ENCODE measurements at places on chromosomes 16 and 17.

GRCh38 chr17:1398028-1398427 is 2.0 kb downstream of the YWHAE start:
- no peak for DNase-seq

DNA sequence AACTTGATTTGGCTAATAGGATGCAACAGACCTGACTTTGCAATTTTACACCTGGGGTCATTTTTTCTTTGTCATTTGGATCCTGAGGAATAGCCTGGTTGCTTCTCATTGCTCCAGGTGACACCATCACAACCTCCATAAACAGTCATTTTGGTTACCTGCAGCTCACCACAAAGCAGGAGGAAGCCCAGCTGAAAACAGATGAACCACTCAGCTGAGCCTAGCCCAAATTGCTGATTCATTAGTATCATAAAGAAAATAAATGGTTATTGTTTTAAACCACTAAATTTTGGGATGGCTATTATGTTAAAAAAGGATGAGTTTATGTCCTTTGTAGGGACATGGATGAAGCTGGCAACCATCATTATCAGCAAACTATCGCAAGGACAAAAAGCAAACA is 841.0 kb upstream of the EEF2KMT start:
- DNase-seq, result no peak

GRCh38 chr17:32869345-32870026 is 7.4 kb downstream of the MYO1D start:
- DNase-seq, result peak; percentile 11

- no peak for DNase-seq
These were observed 39.6 kb downstream of the CYLD start for GRCh38 chr16:50781518-50781917.

DNA sequence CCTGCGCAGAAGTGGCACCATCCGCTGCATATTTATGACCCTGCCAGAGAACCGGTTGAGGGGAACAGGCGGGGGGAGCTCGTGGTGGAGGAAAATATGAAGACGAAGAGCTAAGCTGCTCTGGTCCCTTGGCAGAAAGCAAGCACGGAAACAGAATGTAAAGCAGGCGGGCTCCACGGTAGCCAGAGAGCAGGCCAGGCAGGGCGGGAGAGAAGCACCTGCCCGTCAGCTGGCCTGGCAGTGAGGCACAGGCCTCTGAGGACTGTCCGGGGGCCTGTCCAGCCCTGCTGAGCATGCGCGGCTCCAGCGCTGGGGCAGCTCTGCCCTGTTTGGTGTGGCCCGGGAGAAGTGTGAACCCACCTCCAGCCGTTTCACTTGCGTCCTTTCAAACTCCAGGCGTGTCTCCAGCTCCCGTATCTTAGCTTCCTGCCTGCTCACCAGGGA is 46.7 kb downstream of the PIPOX start:
- no peak for DNase-seq

DNA sequence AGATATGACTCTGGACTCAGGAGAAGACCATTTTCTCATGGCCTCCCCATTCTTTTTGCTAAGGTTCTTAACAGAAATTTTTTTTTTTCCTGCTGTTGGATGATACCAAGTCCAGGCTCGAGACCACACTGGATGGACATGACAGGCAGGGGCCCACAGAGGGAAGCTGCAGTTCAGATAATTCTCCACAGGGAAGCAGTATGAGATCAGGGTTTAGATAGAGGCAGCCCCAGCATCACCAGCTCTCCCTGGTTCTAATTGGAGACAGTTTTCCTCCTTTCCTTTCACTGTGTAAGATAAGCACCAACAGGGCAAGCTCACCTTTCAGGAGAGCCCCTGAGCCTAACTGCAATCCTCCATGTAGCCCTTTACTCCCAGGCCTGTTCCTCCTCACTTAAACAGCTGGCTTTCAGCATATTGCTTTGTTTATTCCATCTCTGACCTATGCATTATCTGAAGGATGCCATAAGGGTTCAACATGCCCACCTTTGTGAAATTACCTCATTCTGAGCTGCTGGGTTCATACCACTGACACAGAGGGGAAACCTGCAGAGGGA is 108.1 kb downstream of the SNX11 start:
- peak; percentile 50 for DNase-seq

- peak; percentile 48 for DNase-seq
These were observed 113.0 kb downstream of the COPRS start for GRCh38 chr17:31745964-31746600.

GRCh38 chr16:68776821-68777485 is 39.9 kb downstream of the CDH1 start:
- no peak for DNase-seq

DNA sequence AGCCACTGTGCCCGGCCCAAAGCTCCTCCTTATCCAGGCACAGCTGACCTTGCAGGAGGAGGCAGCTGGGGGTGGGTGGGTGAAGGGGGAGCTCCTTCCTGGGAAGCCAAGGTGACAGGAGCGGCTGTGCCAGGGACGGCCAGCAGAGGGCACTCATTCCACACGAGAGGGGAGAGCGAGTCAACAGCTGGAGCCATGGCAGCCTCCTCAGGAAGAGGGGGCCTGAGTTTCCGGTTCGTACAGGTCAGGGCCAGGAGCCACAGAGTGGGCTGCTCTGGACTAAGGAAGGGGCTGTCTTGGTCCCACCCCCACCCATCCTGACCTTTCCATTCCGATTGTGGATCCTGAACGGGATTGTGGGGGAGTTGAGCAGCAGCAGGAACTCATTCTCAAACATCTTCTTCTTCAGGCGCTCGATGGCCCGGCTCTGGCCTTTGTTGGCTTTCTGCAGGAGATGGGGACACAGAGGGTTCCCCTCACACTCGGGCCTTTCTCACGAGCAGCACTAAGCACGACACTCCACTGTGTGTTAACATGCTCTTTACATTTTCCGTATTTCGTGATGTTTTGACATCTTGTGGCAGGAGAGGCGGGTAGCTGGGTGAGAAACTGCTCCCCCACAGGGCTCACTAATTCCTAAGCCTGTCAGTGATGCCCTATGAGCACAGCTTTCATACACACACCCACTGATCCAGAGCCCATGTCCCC is 61.6 kb downstream of the TIMM22 start:
- DNase-seq, result peak; percentile 40

- no peak for DNase-seq
These were observed 22.3 kb upstream of the POLR3E start for GRCh38 chr16:22274916-22275315.

Data from EH (cell line).